ENCODE measurements at places on chromosomes 7 and 10.
A peak's percentile ranks its signal among the peaks of the same experiment; 100 is the strongest.

DNA sequence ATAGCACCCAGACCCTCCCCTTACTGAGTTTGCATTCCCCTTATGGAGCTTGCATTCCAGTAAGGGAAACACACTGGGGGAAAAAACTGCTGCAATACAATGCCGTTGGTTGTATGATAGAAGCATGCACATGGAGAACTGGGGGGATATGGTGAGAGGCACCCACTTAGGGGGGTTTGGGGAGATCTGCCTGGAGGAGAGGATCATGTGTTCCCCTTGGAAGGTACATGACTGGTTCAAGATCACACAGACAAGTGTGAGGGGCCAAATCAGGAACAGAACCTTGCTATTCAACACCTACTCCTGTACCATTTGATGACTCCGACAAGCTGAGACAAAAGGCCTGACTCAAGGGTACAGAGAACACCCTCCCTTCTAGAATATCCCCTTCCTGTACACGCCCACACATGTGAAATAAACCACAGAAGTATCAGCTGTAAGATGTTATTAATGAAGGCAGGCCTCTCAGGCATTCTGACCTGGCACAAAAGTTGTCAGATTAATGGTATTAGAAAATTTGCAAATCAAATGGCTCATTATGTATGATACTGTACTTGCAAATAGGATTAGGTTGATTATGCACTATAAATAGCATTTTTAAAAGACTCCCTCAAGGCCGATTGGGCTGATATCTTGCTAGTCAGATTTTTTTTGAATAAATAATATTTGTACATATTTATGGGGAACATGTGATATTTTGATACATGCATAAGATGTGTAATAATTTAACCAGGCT lies 122.2 kb downstream of the NPY start:
- no peak for DNase-seq

GRCh38 chr10:81733542-81733941 lies 141.5 kb upstream of the NRG3 start:
- DNase-seq: peak; percentile 15

GRCh38 chr10:10914144-10914543 lies 103.5 kb upstream of the CELF2 start:
- no peak for DNase-seq

GRCh38 chr7:82572195-82572880 lies 128.8 kb upstream of the CACNA2D1 start:
- DNase-seq: peak; percentile 59

- peak; percentile 2 for DNase-seq
These were observed 191.5 kb downstream of the PHTF2 start for GRCh38 chr7:77989981-77990566.

GRCh38 chr7:124497176-124497575 lies 268.4 kb downstream of the GPR37 start:
- DNase-seq: no peak

GRCh38 chr10:91091780-91092179 lies 128.7 kb upstream of the PCGF5 start:
- DNase-seq: no peak

DNA sequence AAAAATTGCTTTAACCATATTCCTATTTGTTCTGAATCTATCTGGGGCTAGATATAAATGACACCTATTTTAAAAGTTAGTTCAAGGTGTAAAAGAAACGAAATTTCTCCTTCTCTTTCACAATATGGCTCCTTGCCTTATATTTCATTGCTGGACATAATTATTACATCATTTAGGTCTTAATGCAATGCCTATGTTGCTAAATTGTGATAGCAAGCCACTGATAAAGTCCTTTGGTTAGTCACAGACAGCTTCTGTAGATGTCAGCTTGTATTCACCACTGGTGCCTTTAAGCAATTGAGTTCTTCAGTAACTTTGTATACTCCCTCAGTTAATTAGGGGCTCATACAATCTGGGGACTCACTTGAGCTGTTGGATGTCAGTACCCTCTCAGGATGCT lies 1236.6 kb downstream of the GATA3 start:
- DNase-seq: no peak

DNA sequence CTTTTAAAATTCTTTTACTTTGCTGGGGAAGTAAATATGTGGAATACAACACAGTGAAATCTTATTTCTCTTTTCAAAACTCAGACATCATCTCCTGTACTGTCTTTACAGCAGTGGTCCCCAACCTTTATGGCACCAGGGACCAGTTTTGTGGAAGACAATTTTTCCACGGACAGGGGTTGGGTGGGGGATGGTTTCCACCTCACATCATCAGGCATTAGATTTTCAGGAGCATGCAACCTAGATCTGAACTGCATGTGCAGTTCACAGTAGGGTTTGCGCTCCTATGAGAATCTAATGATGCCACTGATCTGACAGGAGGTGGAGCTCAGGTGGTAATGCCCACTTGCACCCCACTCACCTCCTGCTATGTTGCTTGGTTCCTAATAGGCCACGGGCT lies 12.2 kb downstream of the TMEM60 start:
- no peak for DNase-seq

- no peak for DNase-seq
These were observed 216.7 kb upstream of the NPVF start for GRCh38 chr7:25444991-25445390.

GRCh38 chr10:480498-480927 lies 209.0 kb downstream of the DIP2C start:
- no peak for DNase-seq

DNA sequence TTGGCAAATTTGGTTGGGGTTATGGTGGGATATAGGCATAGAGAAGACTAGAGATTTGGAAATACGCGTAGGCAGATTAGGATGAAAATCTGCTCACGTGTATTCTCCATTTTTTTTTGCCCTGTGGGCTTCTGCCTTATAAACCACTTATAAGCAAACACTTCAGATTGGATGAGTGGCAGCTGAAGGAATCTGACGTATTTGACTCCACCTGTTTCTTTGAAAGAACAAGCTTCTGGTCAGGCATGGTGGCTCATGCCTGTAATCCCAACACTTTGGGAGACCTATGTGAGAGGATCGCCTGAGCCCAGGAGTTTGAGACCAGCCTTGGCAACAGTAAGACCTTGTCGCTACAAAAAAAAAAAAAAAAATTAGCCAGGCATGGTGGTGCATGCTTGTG lies 5.1 kb downstream of the STK31 start:
- DNase-seq: no peak

- DNase-seq: no peak
These were observed 351.4 kb downstream of the MDFIC start for GRCh38 chr7:115273139-115273772.

GRCh38 chr10:69898524-69898923 lies 96.8 kb downstream of the COL13A1 start:
- no peak for DNase-seq

DNA sequence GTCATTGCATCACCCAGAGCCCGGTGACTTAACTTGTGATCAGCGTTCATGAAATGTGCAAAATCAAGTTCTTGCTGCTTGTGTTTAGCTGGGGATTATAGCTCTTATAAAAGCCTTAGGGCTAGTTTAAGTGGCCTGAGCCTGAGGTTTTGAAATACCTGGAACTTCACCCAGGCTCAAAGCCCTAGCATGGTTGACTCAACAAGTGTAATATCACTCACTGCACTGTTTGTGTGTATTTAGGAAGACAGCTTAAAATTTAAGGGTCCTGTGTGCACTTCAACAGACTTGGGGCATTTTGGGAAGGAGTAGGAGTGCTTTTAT lies 489.5 kb downstream of the GATA3 start:
- DNase-seq: no peak

DNA sequence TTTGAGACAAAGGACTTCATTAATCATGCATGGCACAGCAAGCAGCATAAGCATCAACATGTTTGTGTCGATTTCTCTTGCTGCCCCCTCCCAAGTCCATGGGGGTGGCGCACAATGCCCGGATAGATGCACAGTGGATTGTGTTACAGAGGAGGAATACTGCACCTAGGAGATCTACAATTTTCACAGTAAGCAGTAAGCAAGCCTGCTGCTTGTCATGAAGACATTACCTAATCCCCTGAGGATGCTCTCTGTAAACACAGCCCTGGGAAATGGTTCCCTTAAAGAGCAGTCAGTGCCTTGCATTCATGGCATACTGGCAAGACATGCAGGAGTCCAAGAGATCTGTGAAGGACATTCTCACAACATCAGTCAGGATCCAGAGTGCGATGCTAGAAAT lies 137.7 kb downstream of the ETV1 start:
- no peak for DNase-seq

GRCh38 chr7:24821754-24822054 lies 64.4 kb upstream of the GSDME start:
- no peak for DNase-seq

DNA sequence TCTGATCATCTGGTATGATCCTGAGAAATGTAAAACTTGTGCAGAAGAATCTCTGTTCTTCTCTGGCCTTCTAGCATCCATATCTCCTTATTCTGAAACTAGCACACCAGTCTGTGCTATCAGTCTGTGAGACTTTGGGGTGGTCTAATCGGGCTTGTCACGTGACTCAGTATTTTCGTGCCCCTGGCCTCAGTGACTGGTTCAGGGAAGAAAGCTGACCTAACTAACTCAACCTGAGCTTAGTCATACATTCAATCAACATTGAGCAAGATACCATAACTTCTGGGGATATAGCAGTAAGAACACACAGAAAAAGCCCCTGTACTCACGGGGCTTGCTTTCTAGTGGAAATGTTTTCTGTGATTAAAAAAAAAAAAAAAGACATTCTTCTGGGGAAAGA lies 109.3 kb downstream of the DKK1 start:
- no peak for DNase-seq

GRCh38 chr7:129067943-129068548 lies 13.1 kb upstream of the TNPO3 start:
- DNase-seq: no peak

GRCh38 chr7:44372560-44373417 lies 47.4 kb upstream of the CAMK2B start:
- no peak for DNase-seq

DNA sequence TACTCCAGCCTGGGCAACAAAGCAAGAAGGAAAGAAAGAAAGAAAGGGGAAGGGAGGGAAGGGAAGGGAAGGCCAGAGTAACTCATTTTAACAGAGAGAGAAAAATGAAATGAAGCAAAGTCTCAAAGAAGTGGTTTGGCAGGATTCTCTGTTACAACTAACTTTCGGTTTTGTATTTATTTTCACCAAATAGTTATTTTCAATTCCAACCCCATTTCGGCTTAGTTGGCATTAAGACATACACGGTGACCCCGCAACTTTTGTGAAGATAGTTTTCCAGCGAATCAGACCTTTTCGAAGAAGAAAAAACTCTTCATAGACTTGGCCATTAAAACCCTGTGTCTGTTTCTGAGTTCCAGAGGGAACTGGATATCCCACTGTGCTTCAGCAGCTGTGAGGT lies 45.2 kb upstream of the LYZL2 start:
- DNase-seq: no peak

DNA sequence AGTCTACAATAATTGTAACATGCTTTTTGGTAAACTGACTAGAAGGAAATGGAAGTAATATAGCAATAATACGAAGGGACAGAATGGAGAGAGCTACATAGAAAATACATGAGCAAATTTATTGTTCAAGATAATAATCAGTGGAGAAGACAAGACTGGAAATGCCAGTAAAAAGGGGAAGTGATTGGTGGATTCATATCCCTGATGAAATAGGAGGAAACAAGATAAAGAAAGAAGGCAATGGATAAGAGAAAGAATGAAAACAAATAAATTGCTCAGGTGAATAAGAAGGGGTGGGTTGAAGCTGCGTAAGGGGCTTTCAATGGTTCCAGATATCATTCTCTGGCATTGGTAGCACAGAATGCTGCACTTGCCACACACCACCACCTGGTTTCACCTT lies 135.9 kb downstream of the LRRN3 start:
- DNase-seq: no peak

- peak; percentile 22 for DNase-seq
These were observed 107.3 kb downstream of the NRCAM start for GRCh38 chr7:108348913-108349312.

GRCh38 chr10:43292755-43293676 lies 26.2 kb upstream of the RASGEF1A start:
- DNase-seq: peak; percentile 46

DNA sequence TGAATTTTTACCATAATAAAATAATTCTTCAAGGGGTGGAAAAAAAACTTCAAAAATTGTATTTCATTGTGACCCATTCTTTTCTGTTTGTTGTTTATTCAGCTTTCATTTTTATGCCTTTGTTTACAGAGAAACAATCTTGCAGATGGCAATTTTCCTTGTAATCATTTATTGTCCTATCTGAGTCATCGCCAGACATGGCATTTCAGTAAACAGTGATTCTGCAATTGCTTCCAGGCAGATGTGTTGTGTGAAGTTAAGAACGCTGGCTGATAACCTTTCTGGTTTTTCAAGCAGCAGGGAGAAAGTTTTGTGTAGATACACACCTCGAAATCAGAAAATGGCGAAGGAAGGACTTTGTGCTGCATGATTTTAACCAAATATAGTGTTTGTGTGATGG lies 80.7 kb upstream of the RPA3 start:
- DNase-seq: no peak

DNA sequence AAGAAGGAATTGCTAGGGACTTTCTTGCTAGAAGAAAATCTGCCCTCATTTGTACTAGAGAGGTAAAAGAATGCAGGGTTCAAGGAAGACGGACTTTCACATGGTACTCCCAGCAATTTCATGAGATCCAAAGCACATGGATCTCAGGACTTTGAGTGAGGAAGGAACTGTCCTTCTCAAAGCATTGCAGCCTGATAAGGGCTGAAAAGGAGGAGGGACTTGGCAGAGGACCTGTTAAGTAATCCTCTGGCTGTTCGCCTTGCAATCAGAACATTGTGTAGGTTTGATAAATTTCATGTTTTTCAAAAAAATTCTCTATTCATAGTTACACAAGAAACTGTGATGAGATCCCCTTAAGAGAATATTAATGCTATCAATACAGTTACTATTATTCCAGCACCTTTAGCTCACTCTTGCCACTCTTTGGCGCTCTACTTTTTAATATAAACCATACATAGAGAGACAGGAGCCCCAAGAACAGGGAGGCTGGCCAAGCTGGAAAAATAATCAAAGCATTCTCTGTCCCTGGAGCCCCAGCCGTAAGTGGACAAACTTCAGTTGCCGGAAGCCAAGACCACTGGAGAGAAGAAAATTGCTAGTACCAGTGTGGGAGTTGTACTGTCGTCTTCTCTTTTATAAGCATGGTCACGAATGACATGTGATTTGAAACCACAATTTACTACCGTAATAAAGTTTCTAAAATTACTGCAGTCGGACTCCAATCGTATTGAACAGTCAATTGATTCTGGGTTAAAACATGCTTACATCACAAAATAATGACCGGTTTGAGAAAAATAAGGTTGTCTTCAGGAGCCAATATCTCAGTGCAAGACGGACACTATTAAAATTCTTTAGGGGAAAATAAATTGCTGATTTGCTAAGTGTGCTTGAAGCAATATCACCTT lies 424.4 kb downstream of the SDK1 start:
- DNase-seq: no peak

DNA sequence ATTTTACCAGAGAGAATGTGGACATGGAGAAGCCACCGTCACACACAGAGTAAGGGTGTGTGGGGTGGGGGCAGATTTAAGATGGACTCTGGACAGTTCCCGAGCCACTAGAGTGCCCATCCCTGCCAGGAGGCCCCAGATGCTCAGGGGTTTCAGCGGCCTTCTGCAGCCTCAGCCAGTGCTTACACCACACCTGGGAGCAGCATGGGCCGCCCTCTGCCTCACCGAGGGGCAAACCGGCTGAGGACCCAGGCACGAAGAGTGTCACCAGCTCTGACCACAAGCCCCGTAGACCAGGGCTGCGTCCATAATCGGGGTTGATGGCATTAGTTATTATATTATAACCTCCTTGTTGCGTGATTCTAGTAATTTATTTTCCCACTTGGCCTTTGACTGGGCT lies 6.7 kb upstream of the MNX1 start:
- no peak for DNase-seq

Measured in Caki2 (cell line).